ENCODE measurements at places on chromosomes 3 and 15.
A peak's percentile ranks its signal among the peaks of the same experiment; 100 is the strongest.

DNA sequence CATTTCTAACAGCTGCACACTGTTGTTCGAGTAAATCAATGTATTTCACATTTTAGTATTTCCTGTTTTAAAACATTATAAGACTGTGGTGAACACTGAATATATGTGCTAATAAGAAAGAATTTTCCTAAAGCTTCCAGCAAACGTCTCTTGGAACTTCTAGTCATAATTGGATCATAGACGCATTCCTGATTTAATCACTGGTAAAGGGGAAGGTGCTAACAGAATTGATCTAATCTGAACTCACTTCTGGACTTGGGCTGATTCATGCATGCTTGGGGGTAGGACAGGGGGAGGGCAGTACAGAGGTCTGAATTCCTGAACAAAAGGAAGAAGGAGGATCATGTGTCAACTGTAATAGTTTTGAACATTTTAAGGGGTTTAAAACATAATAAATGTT lies 7.3 kb upstream of the LEKR1 start:
- no peak for DNase-seq

DNA sequence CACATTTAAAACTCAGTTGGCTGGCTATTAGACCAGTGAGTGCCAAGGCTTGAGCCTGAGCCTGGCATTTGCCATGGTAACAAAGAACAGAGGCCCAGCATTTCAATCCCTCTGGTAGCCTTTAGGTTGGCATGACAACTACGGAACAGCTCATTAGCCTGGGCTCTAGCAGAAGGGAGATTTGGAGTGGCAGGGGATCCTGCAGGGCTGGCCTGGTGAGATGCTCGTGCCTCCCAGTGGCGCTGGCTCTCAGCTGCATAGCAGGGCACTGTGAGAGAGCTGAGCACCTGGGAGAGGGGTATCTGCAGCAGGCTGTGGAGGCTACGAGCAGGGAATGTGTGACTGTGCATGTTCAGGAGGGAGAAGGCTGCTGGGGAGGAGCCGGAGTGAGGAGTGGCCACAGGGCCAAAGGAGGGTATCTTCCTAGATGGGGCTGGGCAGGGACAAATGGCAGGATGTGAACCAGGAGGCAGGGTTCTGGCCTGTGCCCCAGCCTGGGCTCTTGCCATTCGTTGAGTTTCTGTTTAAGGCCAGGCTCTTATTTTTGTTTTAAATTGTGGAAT lies 5.6 kb upstream of the ABTB1 start:
- no peak for DNase-seq

GRCh38 chr15:22973286-22973685 lies 6.9 kb downstream of the CYFIP1 start:
- no peak for DNase-seq

- no peak for DNase-seq
Measured at GRCh38 chr15:37616215-37616614, 318.2 kb upstream of the TMCO5A start.

DNA sequence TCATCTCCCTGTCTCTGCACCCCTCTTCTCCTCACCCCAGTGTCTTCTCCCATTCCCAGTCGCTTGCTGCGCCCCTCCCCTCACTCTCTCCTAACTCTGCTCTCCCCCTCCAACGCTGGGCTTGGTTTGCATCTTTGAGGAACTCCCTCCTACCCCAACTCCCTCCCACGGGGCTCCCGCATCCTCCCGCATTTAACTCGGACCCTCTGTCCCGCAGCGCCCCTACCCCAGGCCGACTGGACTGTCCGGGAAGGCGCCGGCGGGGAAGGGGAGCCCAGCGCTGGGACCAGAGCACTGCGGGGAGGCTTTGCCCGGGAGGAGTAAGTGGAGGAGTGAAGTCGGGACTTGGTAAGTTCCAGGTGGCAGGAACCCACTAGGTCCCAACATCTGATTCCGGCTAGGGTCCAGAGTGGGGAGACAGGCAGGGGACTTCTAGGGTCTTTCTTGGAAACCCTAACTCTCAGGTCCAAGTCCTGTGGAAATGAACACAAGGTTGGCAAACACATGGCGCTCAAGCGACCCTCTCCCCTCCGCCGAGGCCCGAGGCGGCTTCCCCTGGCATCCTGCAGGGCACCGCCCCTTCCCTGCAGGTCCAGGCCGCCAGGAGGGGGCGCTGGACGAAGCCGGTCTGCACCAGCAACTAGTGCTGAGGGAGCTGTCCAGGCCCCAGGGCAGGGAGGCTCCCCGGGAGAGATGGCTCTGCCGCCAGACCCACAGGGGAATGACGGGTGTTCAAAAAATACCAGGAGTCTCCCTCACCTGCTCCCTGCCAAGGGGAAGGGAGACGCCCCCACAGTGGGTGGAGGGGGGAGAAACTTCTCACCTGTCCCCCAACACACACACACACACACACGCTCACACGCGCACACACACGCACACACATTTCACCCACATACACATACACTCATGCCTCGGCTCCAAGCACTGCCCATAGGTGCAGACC lies 53.2 kb downstream of the LHFPL4 start:
- peak; percentile 89 for DNase-seq

GRCh38 chr3:124785973-124786372 lies 55.7 kb downstream of the UMPS start:
- DNase-seq, result no peak

- no peak for DNase-seq
Measured at GRCh38 chr3:133486658-133487057, 86.8 kb downstream of the BFSP2 start.

- no peak for DNase-seq
Measured at GRCh38 chr3:40173227-40173721, 136.2 kb upstream of the EIF1B start.

GRCh38 chr3:69161587-69162307 lies 39.4 kb upstream of the LMOD3 start:
- peak; percentile 38 for DNase-seq

GRCh38 chr3:110324171-110324705 lies 747.4 kb upstream of the NECTIN3 start:
- DNase-seq, result no peak

- no peak for DNase-seq
Measured at GRCh38 chr15:33296856-33297255, 13.9 kb upstream of the RYR3 start.

DNA sequence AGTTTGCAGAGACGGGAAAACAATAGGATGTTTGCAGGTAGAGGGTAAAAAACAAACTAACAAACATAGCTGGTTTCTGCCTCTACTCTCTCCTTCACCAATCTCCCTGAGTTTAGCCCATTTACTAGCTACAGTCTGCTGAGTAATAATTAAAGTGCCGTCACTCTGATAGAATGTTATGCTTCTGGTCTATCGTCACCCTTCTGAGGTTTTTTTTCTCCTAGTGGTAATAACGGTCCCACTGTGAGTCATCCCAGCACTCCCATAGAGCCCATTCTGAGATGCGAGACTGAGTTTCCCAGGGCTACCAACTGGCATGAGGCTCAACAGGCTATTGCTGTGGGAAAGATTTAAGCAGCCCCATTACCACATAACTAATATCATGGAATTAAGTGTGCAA lies 56.4 kb downstream of the PLAAT1 start:
- DNase-seq, result peak; percentile 7

DNA sequence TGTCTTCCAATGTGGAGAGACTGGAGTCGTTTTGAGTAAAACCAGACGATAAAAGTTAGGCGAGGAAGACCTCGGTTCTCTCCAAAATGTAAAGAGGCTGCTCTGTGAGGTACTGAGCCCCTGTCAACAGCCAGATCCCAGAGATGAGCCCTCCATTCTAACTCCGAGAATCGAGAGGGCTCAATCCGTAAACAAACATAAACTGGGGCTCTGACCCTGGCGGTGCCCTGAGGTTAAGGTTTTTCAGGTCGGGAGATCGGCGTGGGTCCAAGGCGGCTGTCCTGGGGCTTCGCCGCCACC lies 417 bp downstream of the TBCCD1 start:
- no peak for DNase-seq

- DNase-seq, result no peak
Measured at GRCh38 chr3:54659347-54659746, 268.5 kb downstream of the LRTM1 start.

DNA sequence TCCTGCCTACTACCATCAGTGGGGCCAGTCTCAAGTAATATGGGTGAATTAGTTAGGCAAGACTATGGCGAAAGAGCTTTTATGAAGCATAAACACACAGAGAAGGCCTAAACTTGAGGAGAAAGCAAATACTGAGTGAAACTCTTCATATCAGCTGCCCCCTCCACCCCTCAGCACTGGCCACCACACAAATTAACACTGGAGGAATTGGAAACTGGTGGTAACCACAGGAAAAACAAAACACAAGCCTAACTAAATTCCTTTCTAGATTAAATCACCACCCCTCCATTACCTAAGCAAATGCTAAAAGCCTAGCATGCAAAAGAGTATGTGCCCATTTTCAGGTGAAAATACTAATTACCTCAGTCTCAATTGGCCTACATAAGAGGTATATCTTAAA lies 774.7 kb upstream of the NECTIN3 start:
- DNase-seq, result no peak

GRCh38 chr15:23073890-23074646 lies 34.7 kb upstream of the TUBGCP5 start:
- no peak for DNase-seq

GRCh38 chr3:184757022-184757651 lies 45.3 kb upstream of the MAGEF1 start:
- no peak for DNase-seq

- DNase-seq, result no peak
Measured at GRCh38 chr3:112948346-112948838, 26.5 kb downstream of the CD200R1 start.

DNA sequence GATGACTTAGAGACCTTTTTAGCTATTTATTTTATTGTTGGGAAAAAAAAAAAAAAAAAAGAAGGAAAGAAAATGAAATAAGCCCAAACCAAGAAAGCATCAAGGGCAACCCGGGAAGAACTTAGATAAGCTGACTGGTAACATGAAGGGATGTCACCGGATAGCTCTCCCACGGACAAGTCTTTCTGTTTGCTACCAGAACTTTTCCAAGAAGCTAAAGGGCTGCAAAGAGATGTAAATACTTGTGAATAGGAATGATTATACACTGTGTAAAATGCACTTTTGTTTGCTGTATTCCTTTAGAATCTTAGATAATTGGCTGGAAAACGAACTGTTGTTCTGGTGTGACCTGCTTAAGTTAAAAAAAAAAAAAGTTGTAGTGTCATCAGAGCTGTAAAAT lies 2.8 kb downstream of the FOXB1 start:
- DNase-seq, result no peak
